Stimulated activated CD8-positive, alpha-beta memory T cell treated with anti-CD3 and anti-CD28 coated beads, Interleukin-12 subunit alpha, Interleukin-12 subunit beta, amount 100 ng/mL, for 1 hour (primary cell): ENCODE measurements at places on chromosomes 12 and 14.

- DNase-seq = no peak
These were observed 4.2 kb downstream of the SLC15A4 start for GRCh38 chr12:128819293-128820144.

DNA sequence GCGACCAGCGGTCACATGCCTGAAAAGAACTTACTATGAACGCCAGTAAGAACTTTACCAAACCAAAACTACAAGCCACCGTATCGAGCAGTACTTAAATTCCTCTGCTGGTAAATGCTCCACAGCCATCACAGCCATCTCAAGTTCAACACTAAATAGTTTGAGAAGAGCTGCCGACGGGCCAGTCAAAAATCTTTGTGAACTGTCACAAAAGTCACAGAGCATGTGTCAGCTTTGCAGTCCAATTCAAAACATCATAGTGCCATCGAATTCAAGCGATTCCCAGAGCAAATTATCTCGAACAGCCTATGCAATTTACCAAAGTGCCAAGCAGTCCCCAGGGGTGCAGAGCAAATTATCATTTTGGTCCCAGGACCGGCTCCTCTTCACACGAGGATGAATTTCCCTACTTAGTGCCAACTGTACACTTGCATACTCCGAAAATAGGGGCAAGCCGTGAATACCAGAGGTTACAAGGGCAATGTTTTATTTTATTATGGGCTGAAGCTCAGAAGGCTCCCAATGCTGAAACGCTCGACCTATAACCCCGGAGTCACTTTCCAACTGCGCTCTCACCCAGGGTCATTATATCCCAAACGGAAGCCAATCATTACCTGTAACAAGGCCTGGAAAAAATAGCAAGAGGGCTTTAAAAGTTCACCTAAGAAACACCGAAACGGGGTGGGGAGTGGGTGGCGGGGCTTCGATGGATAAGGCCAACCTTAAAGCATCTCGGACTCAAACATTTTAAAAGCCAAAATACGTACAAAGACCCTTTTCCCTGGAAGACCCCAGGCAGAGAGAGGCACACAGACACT is 1.1 kb downstream of the LRP6 start:
- DNase-seq = no peak

DNA sequence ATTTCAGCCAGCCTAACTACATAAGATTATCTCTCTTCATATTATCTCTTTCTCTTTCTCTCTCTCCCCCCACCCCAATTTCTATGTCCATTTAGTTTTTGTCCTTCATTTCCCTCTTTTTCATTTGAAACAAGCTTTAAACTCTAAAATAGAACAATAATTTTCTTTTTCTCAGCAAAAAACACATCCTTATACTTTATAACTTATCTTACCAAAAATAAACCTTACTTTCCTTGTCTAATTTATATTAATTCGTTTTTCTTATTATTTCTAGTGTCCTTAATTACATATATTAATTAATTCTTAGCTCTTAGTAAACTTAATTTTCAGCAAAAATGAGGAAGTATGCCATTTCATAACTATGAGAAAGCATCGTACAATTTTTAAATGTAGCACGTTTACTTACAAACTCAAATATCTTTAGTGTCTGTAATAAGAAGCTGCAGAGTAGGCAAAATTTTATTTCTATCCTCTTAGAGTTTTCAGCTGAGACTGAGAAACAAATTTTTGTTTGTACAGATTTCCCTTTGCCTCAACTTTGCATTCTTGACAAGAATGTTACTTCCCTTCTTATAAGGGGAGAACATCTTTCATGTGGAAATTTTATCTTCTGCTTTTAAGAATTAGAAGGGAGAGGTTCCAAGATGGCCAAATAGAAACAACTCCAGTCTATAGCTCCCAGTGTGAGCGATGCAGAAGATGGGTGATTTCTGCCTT is 65.1 kb upstream of the ST8SIA1 start:
- DNase-seq = no peak

- DNase-seq = no peak
These were observed 127.3 kb upstream of the PLEKHA5 start for GRCh38 chr12:19002216-19002615.

DNA sequence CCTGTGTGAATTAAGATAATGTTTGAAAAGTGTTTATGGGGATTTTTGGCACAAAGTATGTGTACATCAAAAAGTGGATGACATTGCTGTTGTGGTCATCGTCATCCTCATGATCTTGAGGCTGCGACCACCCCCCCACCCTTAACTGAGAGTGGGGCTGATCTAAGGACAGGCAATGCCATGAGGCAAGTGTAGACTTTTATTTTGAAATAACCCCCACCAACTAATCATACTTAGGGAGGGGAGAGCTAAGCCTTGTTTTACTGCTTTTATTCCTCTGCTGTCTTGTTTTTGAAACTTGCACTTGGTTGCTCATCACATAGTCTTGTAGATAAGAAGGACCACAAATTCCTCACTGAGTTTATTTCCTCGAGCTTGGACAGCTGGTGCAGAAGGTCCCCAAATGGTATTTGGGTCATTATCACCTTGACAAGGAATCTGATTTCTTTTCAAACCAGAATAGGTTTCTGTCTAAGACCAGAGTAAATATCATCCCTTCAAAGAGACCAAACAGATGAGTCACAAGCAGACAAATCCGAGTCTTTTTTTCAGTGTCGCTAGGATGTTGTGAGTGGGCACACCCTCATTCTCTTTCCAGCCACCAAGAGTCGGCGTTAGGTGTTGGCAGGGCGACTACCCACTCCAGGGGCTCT is 23.9 kb upstream of the SMOC1 start:
- no peak for DNase-seq

DNA sequence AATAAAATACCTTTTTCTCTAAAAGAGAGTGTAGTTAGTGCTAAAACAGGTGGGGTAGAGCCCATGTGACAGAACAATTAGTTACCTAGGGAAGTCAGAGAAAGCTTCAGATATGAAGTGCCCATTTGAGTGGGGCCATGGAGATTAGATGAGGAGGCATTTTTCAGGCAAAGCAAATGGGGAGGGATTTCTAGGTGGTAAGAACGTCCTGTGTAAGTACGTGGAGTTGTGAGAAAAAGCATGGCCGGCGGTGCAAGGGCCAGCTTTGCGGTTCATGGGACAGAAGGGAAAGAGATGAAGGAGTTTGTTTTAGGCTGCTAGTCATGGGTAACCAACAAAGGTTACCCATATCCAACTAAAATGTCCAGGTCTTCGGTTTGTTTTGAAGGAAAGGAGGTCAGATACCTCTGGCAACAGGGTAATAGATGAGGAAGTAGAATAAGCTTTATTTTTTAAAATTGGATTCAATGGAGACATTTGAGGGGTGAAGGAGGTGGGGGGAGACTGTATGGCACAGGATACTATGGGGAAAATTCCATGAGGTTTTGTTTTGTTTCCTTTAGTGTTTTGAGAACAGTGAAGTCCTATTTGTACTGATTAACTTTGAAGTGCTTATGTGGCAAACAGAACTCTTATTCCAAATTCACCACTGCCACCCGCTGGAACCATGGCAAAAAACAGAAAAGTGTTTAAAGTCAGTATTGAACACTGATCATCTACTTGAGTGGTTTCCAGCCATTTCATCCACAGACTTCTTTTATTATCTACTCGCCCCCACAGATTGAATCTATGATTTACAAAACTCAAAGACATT is 10.0 kb upstream of the SNRPF start:
- no peak for DNase-seq

- DNase-seq = no peak
These were observed 842.9 kb downstream of the SLC6A15 start for GRCh38 chr12:84069699-84070098.

GRCh38 chr12:79085106-79085682 is 220.6 kb downstream of the SYT1 start:
- DNase-seq = no peak

DNA sequence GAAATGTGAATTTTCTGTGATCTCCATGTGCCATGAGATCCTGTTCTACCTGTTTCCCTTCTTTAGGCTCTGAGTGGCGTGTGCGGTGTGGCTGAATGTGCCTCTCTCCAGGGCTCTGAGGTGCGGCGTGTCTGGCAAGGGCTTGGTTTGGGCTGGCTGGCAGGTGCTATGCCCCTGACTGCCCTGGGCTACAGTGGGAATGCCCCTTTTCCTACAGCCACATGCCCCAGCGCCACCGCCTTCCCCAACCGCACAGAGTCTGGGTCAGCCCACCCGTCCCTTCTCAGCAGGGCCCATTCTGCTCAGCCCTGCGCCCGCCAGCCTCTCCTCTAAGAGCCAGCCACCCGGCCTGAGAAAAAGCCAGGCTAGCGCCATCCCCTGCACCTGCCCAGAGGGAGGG is 24.7 kb downstream of the BTBD6 start:
- DNase-seq = no peak

- DNase-seq = no peak
These were observed 58.3 kb upstream of the ARID2 start for GRCh38 chr12:45671254-45671653.

DNA sequence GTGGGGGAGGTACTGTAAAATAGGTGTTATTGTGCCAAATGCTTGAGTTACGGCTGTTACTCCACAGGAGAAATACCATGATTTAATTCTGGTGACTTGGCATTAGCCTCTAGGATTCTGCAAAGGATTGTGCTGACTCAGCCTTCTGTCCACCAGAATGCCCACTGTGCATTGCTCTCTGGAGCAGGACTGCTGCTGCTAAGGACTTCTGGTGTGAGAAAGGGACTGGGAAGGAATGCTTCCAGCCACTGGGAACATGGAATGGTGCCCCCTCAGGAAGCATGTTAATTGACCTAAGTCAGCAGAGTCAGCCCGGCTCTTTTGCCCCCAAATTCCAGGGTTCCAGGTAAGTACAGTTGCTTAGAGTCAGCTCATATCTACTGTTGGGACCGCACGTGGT is 32.9 kb downstream of the ZFHX2 start:
- no peak for DNase-seq

DNA sequence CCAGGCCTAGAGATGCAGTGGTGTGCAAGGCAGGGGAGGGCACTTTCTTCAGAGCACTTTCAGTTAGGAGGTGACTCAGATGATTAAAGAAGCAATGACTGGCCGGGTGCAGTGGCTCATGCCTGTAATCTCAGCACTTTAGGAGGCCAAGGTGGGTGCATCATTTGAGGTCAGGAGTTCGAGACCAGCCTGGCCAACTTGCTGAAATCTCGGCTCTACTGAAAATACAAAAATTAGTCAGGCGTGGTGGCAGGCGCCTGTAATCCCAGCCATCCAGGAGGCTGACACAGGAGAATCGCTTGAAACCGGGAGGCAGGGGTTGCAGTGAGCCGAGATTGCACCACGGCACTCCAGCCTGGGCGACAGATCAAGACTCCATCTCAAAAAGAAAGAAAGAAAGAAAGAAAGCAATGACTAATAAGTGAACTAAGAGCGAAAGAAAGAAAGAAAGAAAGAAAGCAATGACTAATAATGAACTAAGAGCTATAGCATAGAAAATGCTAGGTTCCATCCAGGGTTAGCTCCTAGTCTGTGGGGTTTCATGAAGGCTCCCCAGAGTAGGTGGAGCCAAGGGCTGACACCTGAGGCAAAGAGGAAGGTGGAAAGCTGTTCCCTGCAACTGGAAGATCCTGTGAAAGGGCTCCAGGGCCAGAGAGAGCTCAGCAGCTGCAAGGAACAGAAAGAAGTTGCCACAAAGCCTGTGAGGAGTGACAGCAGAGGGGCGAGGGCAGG is 334.5 kb downstream of the CACNA1C start:
- DNase-seq = no peak

- no peak for DNase-seq
These were observed 17.9 kb downstream of the WASHC3 start for GRCh38 chr12:102043928-102044327.

DNA sequence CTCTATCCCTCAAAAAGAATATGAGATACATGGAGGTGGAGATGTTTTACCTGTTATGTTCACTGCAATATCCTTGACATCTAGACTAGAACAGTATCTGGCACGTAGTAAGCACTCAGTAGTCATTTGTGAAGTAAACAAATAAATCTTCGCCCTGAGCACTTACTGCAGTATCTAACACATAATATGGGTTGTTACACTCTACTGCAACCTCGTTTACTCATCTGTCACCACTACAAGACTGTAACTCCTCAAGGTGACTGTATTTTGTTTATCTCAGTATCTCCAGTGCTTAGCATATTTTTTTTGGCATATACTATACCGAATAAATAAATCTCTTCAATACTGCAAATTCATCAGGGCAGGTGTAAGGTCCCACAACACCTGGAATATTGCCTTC is 66.1 kb downstream of the WASHC3 start:
- no peak for DNase-seq

GRCh38 chr14:36520601-36521525 is 831 bp upstream of the NKX2-1 start:
- no peak for DNase-seq

- no peak for DNase-seq
These were observed 9.6 kb downstream of the PTPN21 start for GRCh38 chr14:88545256-88545655.

DNA sequence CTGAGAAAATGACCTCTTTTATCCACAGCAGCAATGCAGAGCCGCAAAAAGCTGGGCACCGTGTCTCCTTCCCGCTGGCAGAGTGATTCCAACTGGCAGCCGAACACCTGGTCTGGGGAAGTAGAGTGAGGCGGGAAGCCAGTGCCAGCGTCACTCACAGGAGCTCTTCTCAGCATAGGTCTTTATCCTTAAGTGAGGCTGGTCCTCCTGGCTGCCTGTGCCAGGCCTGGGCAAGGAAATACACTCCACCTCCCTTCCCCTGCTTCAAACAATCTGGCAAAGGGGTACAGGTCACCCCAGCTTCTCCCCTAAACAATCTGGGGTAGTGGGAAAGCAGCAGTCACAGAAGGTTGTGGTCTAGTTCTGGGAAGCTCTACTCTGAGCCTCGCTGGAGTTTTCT is 4.8 kb downstream of the ARHGAP9 start:
- DNase-seq = no peak

DNA sequence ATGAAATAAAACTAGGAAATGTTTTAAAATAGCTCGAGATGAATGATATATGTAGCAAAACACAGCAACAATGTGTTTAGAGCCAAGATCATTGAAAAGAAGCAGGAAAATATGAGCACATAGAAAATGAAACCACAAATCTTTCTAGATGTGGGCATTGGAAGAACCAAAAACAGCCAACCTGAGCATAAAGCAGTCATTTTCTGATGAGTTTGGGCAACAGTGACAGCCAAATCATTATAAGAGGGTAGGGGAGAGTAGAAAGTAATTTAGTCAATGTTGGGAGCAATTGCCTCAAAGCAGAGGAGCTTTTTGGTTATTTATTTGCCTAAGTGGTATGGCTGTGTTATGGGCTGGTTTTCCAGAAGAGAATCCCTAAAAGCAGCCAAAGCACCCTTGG is 8.8 kb upstream of the BICDL1 start:
- no peak for DNase-seq

DNA sequence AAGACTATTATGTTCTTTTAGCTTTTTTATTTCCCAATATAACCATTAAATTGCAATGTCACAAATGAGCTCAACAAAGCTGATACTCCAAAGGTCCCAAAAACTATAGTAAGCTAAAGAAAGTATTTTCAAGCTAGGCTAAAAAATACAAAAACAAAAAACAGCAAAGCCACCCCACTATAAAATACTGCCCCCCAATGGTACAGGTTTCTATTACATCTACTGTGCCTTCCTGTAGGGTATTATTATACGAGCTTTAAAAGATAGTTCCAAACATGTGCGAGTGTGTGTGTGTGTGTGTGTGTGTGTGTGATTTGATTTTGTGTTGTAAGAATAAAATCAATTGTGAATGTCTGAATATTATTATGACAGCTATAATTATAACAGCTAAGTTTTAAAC is 1.1 kb downstream of the IFNG start:
- no peak for DNase-seq
